GOT3 (cell line): ENCODE measurements at places on chromosomes 5 and 9.

DNA sequence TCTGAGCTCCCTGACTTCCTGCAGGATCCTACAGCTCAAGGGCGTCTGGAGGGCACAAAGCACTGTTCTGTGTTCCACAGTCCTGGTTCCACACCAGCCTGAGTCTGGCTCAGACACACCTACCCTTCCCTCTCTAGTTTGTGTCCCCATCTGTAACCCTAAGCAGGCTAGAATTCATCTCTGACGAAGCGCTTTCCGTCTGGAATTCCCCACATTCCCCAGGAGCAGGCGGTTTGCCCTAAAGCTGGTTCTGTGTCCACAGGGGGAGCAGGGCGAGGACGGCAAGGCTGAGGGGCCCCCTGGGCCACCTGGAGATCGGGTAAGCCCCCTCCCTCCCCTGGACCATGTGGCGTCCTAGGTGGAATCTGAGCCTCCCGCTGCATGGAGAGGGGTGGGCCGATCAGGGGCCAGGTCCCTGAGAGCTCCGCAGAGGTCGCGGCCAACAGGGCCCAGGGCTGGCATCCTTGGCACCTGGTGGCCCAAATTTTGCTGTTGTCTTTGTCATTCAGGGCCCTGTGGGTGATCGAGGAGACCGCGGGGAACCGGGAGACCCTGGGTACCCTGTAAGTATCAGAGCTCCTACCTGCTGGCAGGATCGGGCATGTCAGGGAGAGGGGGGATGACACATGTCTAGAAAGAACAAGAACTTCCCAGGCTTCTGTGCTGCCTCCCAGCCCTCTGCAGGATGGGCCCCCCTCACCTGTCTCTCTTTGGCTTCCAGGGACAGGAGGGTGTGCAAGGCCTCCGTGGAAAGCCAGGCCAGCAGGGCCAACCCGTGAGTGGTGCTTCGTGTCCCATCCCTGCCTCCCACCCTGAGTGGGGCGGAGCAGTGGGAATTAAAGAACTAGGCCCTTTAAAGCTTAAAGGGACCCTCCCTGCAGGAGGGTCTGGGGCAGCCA is 34.5 kb upstream of the ORM1 start:
- DNase-seq, result no peak

DNA sequence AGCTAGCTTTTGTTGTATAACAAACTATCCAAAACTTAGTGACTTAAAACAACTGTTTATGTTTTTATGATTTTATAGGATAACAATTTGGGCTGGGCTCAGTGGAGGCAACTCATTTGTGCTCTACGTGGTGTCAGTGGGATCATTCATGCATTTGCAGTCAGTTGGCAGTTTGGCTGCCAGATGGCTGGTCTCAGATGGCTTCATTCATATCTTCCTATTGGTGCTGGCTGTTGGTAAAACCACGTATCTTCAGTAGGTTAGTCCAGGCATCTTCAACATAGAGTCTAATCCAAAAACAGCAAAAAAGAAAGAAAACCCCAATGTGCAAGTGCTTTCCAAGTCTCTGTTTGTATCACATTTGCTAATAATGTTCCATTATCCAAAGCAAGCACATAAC is 51.7 kb upstream of the RIC1 start:
- DNase-seq, result no peak

- DNase-seq, result no peak
Observed at GRCh38 chr9:129835860-129836223, 584 bp downstream of the USP20 start.

- DNase-seq, result no peak
Observed at GRCh38 chr5:3251784-3252183, 343.8 kb upstream of the IRX1 start.

GRCh38 chr9:107137495-107138202 is 145.4 kb upstream of the RAD23B start:
- no peak for DNase-seq
